NCI-H146 (cell line): ENCODE measurements at places on chromosomes 1 and 21.
A peak's percentile ranks its signal among the peaks of the same experiment; 100 is the strongest.

GRCh38 chr21:16837721-16838120 lies 675.1 kb upstream of the CXADR start:
- DNase-seq, result no peak

- no peak for DNase-seq
These were observed 41.9 kb downstream of the RSPH1 start for GRCh38 chr21:42453986-42454570.

DNA sequence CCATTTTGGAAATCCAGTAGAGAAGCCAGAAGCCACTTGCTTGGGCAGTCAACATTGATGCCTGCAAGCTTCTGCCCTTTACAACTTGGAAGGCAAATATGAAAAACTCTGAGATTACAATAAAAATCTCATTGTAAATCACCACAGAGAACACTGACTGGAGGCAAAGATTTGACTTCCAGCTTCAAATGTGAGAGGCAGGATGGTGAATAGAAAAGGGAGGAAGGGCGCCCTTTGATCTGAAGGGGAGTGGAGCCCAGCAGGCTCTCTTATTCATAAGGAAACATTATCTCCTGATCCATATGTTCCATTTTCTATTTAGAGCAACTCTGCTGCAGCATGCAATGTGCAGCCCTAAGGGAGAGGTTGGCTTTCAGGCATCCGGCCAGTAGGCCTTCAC lies 348.3 kb downstream of the AJAP1 start:
- no peak for DNase-seq

GRCh38 chr1:51567653-51568052 lies 48.6 kb upstream of the EPS15 start:
- no peak for DNase-seq

- no peak for DNase-seq
These were observed 21.7 kb upstream of the TUT4 start for GRCh38 chr1:52574594-52574993.

GRCh38 chr1:77039739-77040138 lies 172.5 kb downstream of the ST6GALNAC5 start:
- DNase-seq, result no peak

GRCh38 chr1:59690171-59690930 lies 124.4 kb upstream of the HOOK1 start:
- no peak for DNase-seq

- peak; percentile 56 for DNase-seq
These were observed 430 bp downstream of the RBM15 start for GRCh38 chr1:110339407-110340206.

GRCh38 chr1:155277070-155277901 lies at the start of gene HCN3:
Gene HCN3 (plus strand): TSS chr1:155277463. CDS start chr1:155277591, 128 bp downstream.
- peak; percentile 98 for DNase-seq

GRCh38 chr1:234313171-234313570 lies 60.1 kb upstream of the COA6 start:
- DNase-seq, result no peak

- no peak for DNase-seq
These were observed 3.8 kb upstream of the ATP6V1G3 start for GRCh38 chr1:198544265-198544664.

- DNase-seq, result no peak
These were observed 95.1 kb downstream of the FASLG start for GRCh38 chr1:172753964-172754363.

DNA sequence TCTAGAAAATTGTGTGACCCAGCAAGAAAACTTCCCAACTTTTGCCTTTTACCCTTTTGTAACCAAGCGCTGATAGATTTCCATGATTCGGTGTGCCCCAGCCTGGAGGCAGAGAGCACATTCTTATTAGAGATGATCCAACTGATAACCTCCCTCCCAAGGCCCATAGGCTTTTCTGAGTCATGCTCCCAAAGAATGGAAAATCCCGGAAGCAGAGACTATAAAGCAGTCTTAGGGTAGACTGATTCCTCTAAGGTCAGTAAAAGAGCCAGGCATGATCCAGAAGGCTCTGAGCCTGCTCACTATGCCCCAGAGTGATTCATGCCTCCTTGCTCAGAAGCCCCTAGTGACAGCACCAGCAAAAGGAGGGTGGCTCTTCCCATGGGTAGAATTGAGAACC lies 4.3 kb downstream of the CAMK1G start:
- no peak for DNase-seq

- no peak for DNase-seq
These were observed 538.3 kb upstream of the PKN2 start for GRCh38 chr1:88145752-88146151.

- no peak for DNase-seq
These were observed 45.9 kb upstream of the IPO9 start for GRCh38 chr1:201783058-201783457.

DNA sequence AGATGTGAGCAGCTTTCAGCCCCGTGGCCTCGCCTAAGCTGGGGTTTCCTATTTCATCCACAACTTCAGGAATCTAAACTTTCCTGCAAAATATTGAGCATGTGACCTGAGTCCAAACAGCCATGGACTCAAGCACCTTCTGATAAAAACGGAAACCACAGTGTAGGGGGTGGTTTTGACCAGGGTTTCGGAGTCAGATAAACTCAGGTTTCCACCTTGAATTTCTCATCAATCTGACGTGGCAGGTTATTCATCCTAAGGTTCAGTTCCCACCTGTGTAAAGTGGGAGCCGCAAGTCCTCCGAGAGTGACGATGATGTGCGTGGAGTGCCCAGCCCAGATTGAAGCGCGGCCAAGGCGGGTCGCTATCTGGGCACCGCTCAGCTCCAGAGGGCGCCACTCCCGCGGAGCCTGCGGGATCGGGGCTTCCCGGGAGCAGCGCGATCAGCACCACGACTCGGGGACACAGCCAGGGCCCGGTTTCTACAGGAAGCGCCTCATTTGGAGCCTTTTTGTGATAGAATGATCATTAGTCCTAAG lies 871 bp upstream of the ETS2 start:
- DNase-seq, result no peak

DNA sequence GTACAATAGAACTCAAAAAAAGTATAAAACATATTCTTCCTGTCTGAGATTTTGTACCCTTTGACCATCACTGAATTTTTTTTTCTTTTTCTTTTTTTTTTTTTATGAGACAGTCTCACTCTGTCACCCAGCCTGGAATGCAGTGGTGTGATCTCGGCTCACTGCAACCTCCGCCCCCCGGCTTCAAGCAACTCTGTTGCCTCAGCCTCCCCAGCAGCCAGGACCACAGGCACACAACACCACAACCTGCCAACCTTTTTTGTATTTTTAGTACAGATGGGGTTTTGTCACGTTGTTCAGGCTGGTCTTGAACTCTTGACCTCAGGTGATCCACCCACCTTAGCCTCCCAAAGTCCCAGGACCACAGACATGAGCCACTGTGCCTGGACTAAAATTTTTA lies 10.4 kb downstream of the SDCCAG8 start:
- DNase-seq, result no peak

GRCh38 chr1:232962761-232963745 lies 12.6 kb downstream of the NTPCR start:
- DNase-seq, result no peak

DNA sequence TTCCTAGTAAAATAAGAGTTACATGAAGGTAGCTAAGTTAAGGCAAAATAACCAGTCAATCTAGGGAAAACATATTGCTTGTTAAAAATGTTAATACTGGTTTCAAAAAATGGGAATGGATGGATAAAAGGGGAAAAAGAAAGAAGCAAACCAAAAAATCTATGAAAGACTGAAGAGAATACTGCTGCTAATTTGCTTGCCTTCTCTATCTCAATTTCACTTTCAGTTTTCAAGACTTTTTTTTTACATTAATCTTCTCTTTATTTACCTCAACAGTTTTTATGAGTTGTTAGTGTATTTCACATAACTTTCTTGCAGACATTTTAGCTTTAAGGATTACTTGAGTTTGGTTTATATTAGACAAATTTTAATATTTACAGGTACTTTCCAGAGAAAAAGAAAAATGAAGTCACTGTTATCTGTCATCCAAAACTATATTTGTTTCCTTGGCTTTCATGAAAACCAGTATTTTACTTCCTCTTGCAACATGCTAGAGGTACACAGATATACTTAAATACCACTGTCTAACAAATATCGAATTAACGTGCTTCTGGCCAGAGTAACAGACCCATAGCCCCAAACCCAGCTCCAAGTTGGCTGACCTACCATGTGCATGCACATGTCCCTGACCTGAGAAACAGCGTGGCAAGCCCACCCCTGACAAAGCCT lies 70.7 kb downstream of the COL24A1 start:
- no peak for DNase-seq

DNA sequence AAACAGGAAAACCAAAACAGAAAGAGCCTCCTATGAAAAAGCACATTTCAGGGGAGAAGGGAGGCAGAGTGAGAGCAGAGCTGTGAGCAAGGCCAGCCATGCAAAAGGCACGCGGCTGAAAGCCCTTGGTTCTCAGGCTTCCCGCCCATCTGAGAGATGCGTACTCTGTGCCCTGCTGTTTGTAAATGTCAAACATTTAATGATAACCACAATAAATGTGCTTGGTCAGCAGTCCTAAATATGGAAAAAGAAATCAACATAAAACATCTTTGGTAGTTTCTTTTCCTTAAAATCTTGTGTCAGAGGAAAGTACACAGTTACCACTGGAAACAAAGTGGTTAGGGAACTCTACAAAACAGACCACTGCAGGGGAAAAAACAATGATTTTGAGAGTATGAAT lies 283.1 kb downstream of the DSCAM start:
- DNase-seq, result no peak

DNA sequence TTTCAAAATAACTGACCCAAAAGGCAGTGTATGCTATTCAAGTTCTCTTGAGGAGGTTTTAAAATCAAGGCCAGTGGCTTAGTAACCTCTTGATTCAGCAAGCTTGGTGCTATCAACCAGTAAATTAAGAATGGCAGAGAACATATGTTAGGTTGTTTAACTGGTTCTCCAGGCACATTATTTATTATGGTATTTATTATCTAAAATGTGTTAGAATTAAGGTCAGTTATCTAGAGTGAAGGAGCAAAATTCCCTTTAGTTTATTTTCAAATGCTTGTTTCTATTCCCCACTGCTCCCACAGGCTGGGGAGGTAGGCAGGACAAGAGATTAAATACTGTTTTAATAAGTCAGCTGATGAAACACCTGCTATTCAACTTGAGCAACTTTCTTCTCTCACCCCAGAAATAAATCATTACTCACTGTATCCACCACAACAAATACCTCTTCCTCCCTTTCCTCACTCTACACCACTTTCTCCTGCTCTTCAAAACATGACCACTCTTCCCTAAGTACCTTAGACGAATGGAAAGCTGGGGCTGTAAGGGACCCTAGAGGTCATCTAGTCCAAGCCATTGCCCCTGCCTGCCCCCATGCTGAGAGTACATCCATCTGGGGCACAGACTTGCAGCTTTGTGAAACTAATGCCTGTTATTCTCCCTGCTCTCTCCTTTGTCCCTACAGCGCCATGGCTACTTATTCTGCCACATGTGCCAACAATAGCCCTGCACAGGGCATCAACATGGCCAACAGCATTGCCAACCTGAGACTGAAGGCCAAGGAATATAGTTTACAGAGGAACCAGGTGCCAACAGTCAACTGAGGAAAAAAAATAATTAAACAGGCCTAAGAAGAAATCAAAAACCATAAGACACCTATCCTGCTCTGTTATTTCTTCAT lies 71.7 kb downstream of the PRRX1 start:
- DNase-seq, result no peak

DNA sequence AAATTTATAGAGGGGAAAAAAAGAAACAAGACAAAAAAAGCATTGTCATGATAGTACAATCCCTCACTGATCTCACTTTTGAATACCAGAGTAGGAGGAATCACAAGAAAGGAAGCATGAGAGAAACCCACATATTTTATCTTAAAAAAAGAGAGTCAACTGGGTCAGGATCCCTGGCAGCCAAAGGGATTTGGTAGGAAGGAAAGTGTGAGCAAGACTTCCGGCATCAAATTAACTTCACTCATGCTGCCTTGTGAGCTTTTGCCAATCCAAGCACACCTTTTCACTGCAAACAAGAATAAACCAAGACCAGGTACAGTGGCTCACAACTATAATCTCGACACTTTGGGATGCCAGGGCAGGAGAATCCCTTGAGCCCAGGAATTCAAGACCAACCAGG lies 53.1 kb downstream of the SLC9C2 start:
- no peak for DNase-seq
